ENCODE measurements at places on chromosomes 4 and X.

DNA sequence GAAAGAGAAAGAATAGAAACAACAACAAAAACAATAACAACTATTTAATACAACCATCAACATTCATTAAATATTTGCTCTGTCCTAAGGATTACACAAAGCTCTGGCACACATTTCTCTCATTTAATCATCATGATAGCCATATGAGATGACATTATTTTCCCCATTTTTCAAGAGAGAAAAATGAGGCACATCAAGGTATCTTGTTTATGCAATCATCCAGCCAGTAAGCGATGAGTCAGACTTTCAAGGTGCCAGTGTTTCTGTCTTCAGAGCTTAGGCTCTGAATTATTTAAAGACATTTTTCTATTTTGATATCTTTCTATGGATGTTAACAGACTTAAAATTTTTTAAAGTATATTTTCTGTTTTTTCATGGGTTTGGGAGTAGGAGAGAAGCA lies 541.8 kb upstream of the SMIM31 start:
- DNase-seq = no peak

DNA sequence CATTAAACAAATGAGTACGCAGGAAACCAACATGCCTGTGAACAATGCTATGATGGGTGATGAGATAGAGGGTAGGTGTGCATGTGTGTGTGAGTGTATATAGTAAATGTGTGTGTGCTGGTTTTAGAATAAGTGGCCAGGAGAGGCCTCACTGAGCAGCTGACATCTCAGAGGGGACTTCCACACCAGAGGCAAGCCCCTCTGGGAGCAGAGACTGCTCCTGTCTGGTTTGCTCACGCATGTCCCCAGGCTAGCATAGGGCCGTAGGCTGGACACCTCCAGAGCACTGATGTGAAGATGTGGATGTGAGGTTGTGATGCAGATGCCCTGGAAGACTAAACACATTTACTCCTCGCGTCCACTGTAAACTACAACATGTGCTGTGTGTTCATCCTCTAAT lies 104.5 kb downstream of the DRD5 start:
- DNase-seq = no peak

DNA sequence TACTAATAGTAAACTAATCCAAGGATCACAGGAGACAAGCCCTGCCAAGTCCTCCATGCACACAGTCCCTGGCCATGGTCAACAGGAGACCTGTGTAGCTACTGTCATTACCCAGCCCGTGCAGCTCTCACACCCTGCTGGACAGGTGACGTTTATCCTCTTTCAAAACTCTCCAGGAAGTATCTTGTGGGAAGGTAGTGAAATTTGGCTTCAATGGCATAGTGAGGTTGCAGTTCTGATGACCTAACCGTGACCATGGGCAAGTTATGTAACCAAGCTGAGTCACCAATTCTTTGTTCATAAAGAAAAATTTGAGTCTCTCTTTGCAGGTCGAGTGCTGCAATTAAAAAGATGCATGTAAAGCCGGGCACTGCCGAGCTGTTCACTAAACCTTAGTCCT lies 11.3 kb upstream of the SLC2A9 start:
- DNase-seq = peak; percentile 82

- no peak for DNase-seq
Observed at GRCh38 chrX:104411800-104412199, 154.2 kb upstream of the IL1RAPL2 start.

DNA sequence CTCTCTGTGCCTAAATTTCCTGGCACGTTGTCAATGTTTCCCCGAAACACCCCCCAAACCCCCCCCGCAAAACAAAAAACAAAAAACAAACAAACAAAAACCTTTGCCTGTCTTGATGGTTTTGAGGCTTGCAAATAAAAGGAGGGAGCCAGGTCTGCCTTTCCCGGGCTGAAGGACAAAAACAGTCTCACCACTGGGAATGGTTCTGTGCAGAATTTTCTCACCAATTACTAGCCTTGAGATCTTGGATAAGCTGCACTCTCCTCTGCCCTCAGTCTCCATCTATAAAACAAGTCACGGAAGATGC lies 15.5 kb downstream of the NKX3-2 start:
- DNase-seq = no peak

DNA sequence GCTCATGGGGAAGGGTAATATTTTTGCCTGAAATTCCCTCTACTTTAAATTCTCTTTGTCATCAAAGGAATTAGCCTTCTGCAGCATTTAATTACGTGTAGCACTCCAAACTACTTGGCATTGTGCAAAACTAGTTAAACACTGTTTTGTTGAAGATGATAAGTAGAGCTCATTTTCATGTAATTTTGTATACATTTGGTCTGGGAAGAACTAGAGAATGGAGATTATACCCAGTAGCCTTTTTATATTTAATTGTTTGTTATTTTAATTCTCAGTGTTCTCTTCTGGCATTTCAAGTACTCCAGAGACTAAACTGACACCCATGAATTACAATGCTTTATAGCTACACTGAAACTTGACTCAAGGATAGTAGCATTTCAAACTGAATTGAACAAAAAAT lies 211.5 kb upstream of the SMIM31 start:
- DNase-seq = no peak

DNA sequence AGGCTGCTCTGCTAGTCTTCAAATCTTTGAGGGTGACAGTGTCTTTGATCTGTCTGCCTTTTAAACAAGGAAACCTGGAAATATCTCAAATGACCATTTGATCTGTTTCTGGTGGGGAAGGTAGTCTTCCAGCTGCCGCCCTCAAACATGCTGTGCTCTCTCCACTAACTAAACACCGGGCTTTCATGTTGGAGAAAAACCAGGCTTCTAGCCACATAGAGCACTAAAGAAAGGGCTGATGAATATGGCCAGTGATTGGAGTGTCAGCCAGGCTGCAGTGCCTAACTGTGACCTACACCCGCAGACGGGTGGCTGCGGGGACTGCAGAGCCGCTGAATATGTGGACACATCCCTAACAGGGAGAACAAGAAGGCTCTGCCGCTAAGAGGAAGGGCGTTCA lies 85.9 kb downstream of the UNC5C start:
- DNase-seq = no peak

DNA sequence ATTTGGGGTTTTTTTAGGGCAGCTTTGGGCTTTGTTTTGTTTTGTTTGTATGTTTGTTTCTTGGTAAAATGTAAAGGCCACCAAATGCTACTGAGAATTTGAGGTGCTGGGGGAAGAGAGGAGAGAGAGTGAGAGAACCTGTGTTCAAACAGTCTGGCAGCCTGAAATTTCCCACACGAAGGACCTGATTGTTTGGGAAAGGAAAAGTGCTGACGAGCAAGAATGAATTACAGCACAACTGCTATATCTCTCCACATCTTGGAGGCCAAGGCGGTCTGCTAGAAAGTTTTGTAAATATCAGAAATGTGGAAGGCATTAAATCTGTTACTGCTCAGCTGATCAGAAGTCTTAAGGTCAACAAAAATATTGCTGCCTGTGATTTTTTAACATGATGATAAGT lies 170.5 kb downstream of the PALLD start:
- DNase-seq = no peak

DNA sequence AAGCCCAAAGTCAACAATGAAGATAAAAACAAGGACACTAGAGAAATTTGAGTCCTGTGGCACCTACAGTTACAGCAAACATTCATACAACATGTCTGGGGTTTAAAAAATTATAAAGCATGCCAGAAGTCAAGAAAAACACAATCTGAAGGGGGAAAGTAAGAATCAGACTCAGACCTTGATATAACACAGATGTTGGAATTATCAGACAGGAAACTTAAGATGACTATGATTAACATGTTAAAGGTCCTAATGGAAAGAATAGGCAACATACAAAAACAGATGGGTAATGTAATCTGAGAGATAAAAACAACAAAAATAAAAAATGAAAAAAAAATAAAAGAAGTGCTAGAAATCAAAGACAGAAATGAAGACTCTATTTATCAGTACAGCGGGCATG lies 446.5 kb downstream of the SPRY1 start:
- DNase-seq = no peak

DNA sequence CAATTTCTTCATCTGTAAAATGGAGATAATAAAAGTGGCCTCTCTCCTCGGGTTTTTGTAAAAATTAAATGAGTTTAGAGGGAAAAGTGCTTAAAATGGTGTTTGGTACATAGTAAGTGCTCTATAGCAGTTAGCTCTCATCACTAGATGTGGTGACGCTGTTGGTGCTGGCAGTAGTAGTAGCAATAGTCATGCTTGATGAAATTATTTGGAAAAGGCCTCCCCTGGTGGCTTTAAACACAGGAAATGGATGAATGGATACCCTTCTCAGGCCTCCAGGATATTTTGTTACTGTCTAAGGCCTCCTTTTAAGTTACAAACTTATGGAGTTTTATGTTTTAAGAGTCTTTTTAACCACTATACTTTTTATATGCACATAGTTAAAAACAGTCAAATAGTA lies 142.9 kb downstream of the CBR4 start:
- DNase-seq = no peak

DNA sequence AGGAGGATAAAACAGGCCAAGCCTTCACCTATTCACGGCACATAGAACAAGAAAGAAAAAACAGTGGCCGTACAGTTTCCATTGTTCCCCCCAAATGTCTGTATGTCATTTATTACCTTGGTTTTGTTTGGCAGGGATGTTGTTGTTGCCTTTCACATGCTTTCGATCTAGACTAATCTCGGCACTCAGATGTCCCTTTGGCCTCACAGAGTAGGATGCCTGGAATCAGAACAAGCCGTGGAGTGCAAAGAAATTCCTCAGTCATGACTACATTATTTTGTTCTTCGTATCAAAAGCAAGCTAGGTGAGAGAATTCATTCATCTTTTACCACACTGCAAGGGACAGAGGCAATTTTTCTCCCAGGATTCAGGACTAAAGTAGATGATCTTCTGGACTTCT lies 106.9 kb downstream of the SMIM20 start:
- peak; percentile 70 for DNase-seq

GRCh38 chrX:9875801-9876200 lies 89.6 kb downstream of the SHROOM2 start:
- DNase-seq = no peak

DNA sequence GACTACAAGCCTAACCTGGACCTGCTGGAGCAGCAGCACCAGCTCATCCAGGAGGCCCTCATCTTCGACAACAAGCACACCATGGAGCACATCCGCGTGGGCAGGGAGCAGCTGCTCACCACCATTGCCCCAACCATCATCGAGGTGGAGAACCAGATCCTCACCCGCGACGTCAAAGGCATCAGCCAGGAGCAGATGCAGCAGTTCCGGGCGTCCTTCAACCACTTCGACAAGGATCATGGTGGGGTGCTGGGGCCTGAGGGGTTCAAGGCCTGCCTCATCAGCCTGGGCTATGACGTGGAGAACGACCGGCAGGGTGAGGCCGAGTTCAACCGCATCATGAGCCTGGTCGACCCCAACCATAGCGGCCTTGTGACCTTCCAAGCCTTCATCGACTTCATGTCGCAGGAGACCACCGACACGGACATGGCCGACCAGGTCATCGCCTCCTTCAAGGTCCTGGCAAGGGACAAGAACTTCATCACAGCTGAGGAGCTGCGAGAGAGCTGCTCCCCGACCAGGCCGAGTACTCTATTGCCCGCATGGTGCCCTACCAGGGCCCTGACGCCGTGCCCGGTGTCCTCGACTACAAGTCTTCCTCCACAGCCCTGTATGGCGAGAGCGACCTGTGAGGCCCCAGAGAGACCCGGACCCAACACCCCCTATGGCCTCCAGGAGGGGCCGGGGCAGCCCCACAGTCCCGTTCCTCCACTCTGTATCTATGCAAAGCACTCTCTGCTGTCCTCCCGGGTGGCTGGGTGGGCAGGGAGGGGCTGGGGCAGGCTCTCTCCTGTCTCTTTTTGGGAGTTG lies 486.2 kb downstream of the TRAM1L1 start:
- DNase-seq = no peak

GRCh38 chr4:87258677-87259076 lies 38.3 kb upstream of the KLHL8 start:
- DNase-seq = no peak

DNA sequence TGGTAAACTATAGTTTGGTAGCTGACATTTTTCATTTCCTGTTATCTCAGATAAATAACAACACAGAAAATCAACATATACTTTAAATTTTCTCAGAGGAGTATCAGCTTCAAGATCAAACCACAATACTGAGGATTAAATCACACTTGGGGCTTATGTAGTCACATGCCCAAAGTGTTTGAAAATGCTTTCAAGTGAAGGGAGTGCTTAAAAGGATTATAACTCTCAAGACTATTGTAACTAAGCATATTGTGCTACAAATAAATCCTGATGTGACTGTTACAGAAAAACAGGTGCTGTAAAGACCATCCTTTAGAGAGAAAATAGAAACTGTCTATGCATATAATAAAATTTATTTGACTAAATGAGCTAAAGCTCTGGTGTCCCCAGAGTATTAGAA lies 887.6 kb downstream of the ADGRL3 start:
- DNase-seq = no peak

GRCh38 chrX:54794795-54795194 lies 3.3 kb downstream of the ITIH6 start:
- no peak for DNase-seq

DNA sequence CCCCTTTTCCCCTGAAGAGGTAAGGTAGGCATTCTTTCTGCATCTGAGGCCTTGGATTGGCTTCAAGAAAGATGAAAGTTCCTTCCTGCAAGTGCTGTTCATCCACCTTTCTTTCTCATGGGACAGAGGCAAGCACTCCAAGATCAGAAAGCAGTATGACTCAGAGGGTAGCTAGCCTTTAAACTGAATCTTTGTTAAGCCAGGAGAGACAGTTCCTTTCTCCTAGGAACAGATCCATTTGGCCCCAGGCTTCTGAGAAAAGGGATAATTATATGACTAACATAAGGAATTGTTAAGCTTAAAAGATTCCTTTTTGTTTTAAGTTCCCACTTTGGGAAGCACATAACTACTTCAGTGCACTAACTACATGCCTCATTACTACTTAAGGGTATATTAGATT lies 192.0 kb downstream of the PPP3CA start:
- DNase-seq = no peak

DNA sequence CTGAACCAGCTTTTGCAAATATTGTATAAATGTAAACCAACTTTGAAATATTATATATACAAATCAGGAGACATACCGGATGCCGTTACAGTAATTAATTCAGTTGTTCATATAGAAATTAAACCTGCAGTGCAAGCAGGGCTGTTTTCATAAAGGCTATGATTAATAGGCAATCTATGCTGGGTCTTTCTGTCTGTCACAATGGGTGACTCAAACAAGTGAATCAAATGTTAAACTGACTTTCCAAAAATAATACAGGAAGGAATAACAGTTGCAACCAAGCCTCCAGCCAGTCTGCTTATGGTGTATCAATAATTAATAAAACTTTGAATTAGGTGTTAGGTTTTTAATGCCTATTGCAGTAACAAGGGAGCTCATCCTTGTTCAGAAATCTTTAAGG lies 43.9 kb downstream of the GABRB1 start:
- DNase-seq = peak; percentile 47

DNA sequence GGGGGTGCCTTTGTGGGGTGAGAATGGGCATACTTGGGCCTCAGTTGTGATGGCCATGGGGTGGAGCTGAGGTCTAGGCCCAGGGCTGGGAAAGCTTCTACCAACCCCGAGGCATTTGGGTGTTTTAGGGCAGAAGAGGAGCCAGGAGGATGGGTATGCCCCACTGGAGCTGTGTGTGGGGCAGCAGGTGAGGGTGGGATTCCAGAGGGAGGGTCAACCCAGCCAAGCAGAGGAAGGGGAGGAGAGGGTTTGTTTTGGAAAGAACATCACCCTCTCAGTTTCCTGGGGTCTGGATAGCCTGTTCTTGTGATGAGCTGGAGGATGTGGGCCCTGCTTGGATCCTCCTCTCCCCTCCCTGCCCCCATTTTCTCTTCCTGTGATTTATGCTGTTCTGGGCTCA lies 620 bp downstream of the IL9R start:
- DNase-seq = no peak

- no peak for DNase-seq
Observed at GRCh38 chrX:15911734-15912550, 57.3 kb upstream of the AP1S2 start.

GRCh38 chr4:69909195-69909594 lies 21.7 kb upstream of the CSN1S1 start:
- no peak for DNase-seq

All from brain microvascular endothelial cell (primary cell).